ENCODE measurements at places on chromosomes 11 and 22. TPM values are rescaled to one million over a fixed set of nuclear protein-coding genes. Genes with fewer than 3 reads are reported as not detected.

Gene FDXACB1
- 3.8 TPM for total RNA-seq

Gene MYRF
- total RNA-seq = 4.7 TPM

Gene TESMIN
- 7.7 TPM for total RNA-seq

Gene PATE2
- 0.23 TPM for total RNA-seq

Gene SERHL2
- 10.8 TPM for total RNA-seq

Gene SLC22A9
- not detected for total RNA-seq

Gene OR10G6
- not detected for total RNA-seq

Gene CRYBA4
- 1.1 TPM for total RNA-seq

Gene PANX3
- total RNA-seq = not detected

Gene RELA
- 97.9 TPM for total RNA-seq

GRCh38 chr11:83477772-83478171 is 191.6 kb upstream of the CCDC90B start:
- DNase-seq = no peak

DNA sequence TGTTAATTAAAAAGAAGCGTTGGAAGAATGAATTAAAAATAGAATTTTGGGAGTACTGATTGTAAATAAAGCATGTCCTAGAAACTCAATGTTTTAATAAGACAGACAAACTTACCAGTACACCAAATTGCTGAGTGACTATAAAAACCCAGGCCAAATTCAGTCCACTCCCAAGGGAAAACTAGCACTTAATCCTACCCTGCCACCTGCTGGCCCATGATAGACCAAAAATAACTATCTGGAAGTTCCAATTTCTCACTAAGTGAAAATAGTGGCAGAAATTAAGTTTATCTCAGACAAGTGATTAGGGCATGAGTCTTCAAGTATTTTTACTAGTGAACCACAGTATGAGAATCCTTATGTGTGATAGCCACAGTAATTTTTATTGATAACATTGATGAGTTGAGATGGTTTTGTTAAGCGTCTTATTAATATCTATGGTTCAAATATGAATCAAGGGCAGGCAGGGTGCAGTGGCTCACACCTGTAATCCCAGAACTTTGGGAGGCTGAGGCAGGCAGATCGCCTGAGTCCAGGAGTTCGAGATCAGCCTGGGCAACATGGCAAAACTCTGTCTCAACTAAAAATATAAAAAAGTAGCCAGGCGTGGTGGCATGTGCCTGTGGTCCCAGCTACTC is 9.8 kb upstream of the DDX10 start:
- no peak for DNase-seq

DNA sequence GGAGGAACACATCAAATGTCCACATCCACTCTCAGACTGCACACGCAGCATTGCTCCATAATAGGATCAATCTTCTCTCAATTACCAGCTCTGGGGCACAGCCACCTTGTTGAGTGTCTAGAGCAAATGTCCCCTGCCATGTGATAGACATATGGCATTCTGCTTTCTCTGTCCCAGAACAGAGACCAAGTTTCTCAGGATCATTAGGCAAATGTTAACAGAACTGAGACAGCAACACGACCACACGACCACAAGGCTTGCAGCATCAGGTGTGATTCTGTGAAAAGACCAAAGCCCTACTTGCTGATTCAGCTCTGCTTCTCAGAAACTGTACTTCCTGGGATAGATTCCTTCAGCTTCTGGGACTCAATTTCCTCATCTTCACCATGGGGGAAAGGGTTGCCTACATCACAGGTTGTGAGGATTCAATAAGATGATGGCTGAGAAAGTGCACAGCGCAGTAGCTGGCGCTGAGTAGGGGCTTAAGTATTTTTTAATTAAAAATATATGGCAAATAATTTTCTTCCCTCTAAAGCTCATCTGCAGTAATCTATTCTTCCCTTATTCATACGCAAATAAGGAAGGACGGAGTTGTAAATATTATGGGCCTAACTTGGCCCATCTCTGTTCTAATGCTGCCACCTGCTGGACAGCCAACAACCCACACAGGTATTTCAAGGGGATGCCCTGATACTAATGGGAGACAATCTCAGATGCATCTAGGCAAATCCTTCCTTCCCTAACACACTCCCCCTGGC is 54.3 kb upstream of the USP47 start:
- DNase-seq = peak; percentile 77

DNA sequence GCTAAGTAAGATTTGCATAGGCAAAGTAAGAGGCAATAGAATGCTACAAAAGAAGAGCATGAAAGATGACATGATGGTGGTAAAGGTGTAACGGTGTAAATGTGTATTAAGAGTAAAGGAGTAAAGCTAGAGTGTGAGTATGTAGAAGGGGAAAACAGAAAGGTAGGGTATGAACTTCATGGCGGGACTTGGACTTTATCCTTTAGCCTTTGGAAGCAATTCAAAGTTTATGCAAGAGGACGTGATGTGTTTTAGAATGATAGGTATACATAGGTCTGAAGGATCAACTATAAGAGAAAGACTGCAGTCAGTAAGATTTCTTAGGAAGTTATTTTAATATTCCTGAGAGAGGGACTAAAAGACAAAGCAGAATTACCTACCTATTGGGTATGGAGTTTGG is 358.0 kb upstream of the FAT3 start:
- no peak for DNase-seq

GRCh38 chr11:124541204-124541603 is 2.2 kb downstream of the OR8B12 start:
- DNase-seq = no peak

DNA sequence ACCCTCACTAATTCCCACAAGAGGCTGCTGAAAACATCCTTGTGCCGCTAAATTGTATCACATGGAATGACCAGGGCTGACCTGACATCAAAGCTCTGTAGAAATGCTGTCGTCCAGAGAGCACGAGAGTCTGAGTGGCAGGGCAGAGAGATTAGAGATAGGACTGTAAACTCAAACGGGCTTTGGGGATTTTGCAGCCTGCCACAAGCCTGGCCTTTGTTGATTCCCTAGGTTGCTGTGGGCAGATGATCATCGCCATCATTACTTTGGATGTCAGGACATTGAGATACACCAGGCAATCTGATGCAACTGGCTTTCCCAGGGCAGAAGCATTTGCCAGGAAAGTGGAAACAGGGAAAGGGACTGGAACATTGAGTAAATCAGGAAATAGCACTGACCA is 131.6 kb downstream of the ETS1 start:
- no peak for DNase-seq

GRCh38 chr11:133600786-133601185 is 68.5 kb upstream of the OPCML start:
- DNase-seq = no peak

GRCh38 chr11:91230647-91231046 is 994.0 kb upstream of the FAT3 start:
- DNase-seq = no peak

DNA sequence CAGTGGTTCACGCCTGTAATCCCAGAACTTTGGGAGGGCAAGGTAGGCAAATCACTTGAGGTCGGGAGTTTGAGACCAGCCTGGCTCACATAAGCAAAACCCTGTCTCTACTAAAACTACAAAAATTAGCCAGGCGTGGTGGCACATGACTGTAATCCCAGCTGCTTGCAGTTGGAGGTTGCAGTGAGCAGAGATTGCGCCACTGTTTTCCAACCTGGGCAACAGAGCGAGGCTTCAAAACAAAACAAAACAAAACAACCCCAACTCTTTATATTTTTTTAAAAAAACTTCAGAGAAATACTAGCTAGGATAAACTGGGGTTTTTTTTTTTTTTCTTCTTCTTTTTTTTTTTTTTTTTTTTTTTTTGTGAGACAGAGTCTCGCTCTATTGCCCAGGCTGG is 31.8 kb upstream of the RAPSN start:
- DNase-seq = no peak

- DNase-seq = no peak
Measured at GRCh38 chr11:102783720-102784119, 3.3 kb upstream of the MMP10 start.

- DNase-seq = no peak
Measured at GRCh38 chr22:17945156-17945887, 79.0 kb downstream of the MICAL3 start.

DNA sequence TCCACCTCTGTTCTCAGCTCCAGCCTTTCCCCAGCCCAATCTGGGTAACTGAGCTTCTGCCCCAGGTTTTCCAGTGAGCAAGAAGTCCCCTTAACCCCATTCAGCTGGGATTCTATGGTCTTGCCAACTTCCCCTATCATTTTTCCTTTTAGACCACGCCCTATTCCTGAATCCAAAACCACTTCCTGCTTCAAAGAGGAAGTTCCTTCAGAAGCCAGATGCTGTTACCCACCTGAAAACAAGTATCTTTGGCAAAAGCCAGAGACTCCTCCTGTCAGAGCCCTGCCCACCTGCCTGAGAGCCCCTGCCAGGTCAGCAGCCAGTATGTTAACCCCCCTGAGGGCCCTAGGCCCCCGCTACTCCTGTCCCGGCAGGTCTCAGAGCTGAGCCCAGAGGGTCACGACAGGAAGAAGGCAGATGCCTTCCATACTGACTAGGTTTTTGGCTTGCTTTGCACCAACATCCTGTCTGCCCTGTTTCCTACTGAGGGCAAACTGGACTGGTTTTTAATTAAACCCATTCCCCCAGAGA is 20.3 kb upstream of the MICAL2 start:
- no peak for DNase-seq

DNA sequence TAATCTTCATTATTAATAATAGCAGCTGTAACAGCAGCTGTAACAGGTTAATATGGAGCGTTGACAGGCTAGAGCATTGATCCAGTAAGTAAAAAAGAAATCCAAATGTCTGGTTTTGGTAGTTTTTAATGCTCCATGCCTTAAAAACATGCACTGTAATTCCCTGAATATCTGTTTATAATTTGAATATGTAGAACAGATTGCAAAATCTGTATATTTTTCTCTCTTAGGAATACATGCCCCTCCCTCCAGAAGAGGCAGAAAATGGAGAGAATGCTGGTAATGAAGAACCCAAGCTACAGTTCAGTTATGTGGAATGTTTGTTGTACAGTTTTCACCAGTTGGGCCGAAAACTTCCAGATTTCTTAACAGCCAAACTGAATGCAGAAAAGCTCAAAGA is 16.7 kb downstream of the API5 start:
- DNase-seq = no peak

DNA sequence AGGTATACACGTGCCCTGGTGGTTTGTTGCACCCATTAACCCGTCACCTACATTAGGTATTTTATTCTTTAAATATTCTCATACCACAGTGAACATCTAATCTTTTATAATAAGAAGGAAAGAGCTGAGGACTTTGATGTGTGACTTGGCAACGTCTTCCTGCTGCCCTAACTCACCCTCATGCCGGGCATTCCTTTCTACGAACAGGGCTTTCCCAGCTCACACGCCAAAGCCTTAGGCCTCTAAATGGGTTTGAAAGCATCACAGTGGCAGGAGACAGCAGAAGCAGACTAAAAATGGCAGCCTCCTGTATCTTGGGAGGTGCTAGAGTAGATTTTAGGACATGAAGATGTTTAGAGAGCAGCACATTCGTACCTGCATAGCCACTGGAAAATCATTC is 52.6 kb downstream of the CLTCL1 start:
- DNase-seq = no peak

- no peak for DNase-seq
Measured at GRCh38 chr11:62504158-62504973, 42.2 kb downstream of the AHNAK start.

- DNase-seq = no peak
Measured at GRCh38 chr22:27142286-27142685, 484.9 kb downstream of the MIAT start.

GRCh38 chr11:122069707-122070360 is 46.2 kb downstream of the BLID start:
- DNase-seq = no peak

DNA sequence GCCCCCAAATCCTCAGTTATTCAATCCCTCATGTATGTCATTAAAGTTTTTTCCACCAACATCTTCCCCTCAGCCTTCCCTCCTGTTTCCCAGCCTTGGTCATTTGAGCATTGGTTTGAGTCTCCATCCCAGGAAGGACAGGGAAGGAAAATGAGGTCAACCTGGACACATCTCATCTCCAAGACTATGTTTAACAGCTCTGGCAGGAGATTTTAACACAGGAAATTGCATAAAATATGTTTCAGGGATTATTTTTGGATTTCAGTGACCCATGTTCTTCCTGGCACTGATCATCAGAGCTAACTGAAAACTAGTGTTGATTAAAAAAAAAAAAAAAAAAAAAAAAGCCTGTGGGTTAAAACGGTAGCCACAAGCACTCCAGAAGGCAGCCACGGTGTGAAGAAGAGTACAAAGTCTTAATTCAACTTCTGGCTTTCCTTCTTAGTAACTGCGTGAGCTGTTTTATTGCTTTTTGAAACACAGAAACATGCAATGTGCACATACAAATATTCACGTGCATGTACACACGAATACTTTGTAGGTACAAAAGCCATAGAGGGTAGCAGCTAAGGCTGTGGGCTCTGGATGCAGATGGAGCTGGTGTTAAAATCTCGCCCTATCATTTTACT is 164.4 kb upstream of the DDI1 start:
- no peak for DNase-seq

- peak; percentile 46 for DNase-seq
Measured at GRCh38 chr11:14905104-14906033, 13.3 kb upstream of the CYP2R1 start.

DNA sequence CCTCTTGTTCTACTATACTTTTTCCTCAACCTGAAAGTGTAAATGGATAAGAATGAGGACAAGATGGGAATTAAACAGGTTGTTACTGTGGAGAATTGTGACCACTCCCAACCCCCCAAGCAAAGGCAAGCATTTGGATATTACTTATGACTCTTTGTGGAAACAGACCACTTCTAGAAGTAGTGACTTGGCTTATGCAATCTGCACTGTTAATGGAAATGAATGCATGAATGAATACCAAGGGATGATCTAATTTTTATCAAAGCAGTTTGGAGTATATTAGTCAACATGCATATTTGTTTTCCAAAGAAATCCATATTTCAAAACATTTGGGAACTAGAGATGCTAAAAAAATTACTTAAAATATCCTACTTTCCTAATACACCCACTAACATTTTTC is 35.3 kb downstream of the AMOTL1 start:
- DNase-seq = no peak

- peak; percentile 84 for DNase-seq
Measured at GRCh38 chr11:10792385-10793068, 16.2 kb downstream of the EIF4G2 start.

DNA sequence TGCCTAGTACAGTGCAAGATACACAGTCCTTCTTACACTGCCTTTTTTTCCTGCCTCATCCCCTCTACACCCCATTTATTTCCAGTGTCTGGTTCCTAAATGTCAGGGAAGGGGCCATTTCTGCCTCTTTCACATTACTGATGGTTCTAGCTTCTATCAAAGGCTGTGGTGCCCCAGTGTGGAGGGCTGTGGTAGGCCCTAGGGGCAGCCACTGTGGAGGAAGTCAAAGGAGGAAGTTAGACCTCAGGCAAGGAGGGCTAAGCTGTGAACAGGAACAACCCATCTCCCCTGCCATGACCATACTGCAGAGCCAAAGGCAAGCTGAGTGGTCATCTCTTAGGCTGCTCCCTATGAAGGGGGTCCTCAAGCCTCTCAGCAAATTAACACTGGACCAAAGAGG is 81.9 kb upstream of the CRTAM start:
- no peak for DNase-seq

DNA sequence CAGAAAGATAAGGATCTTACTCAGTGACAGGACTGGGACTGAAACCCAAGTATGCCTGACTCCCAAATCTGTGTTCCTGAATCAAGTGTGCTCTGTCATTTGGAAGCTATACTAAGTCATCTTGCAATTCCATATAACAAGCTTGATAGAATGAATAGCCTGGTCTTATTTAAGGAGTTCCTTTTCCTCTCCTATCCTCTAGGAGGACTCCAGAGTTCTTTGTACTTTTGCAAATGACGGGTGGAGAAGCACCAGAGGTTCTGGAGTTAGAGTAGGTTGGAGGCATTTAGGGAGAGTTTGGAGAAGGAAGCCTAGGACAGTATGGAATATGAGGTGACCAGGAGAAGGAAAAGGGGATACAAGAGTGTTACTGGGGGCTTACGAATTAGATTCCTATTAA is 92.9 kb upstream of the RCN1 start:
- DNase-seq = no peak
